ENCODE measurements at places on chromosomes 11 and 22.

- no peak for DNase-seq
These were observed 751 bp downstream of the MS4A10 start for GRCh38 chr11:60785806-60786361.

GRCh38 chr22:23521441-23522113 is 58.5 kb downstream of the IGLL1 start:
- DNase-seq: peak; percentile 62

- DNase-seq: no peak
These were observed 266.0 kb upstream of the NARS2 start for GRCh38 chr11:78840623-78841022.

DNA sequence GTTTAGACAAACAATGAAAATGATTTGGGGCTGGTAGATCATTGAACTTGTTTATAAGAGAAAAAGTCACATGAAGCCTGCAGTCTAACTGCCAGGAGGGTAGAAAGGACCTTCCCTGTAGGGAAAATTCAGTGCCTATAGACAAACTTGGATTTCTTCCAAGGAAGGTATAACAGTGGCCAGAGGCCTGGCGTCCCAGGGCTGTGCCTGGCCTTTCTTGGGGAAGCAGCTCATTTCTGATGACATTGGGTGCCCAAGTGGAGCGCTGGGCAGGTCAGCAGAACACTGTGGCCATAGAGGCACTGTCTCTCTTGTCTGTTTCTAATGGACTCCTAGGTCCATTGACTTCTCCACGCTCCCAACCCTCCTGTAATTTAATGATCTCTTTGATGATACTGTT is 6.6 kb upstream of the FXYD6 start:
- DNase-seq: no peak

DNA sequence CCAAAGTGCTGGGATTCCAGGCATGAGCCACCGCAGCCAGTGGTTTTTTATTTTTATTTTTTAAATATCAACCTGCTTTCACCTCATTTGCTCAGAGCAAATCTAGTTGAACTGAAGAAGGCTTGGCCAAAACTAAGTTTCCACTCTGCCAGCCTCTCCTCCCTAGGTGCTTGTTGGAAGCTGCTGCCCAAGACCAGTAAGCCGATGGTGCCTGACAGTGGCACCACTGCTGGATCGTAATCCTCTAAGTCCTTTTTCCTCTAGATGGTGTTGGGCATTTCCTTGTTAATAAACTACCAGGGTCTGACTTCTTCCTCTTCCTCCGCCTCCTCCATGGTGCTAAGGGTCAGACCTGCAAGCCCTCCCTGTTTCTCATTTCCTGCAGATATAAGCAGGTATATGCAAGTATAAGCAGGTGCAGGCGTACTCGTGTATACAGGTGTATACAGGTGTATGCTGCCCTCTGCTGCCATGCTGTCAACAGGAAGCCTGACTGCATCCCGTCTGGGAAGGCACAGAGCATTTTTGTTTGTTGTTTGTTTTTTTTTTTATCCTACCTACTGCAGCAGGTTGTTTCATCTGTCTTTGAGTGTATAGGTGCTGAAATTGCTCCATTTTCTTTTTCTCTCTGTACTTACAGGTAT is 1.6 kb downstream of the NADSYN1 start:
- no peak for DNase-seq

GRCh38 chr11:134181707-134182106 is 42.1 kb downstream of the NCAPD3 start:
- DNase-seq: no peak

DNA sequence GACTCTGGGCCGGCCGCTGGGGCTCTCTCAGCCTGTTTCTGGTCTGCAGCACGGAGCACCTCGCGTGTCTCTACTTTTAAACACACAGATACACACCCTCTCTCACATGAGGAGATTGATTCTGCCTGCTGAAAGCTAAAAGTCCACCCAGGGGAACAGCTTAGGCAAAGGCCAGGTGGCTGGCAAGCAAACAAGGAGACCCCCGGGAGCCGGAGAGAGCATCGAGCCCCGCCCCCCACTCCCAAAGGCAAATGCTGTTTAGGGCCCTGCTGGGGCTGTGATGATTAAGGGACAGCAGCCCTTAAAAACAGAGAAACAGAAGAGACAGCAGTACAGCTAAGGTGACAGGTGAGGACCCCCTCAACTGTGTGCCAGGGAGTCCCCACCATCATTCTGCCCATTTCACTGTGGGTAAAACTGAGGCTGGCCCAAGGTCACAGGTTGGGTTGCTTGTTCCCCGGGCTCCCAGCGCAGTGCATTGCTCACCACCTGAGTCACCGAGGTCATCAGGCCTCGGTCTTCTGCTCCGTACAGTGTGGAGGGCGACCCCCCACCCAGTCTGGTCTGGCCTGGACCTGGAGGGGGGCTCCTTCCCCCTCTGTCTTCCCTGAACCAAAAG is 6.8 kb downstream of the CABP7 start:
- no peak for DNase-seq

- no peak for DNase-seq
These were observed 8.6 kb downstream of the TMEM121B start for GRCh38 chr22:17112491-17113042.

GRCh38 chr11:17386331-17387084 is 2.0 kb downstream of the KCNJ11 start:
- peak; percentile 39 for DNase-seq

DNA sequence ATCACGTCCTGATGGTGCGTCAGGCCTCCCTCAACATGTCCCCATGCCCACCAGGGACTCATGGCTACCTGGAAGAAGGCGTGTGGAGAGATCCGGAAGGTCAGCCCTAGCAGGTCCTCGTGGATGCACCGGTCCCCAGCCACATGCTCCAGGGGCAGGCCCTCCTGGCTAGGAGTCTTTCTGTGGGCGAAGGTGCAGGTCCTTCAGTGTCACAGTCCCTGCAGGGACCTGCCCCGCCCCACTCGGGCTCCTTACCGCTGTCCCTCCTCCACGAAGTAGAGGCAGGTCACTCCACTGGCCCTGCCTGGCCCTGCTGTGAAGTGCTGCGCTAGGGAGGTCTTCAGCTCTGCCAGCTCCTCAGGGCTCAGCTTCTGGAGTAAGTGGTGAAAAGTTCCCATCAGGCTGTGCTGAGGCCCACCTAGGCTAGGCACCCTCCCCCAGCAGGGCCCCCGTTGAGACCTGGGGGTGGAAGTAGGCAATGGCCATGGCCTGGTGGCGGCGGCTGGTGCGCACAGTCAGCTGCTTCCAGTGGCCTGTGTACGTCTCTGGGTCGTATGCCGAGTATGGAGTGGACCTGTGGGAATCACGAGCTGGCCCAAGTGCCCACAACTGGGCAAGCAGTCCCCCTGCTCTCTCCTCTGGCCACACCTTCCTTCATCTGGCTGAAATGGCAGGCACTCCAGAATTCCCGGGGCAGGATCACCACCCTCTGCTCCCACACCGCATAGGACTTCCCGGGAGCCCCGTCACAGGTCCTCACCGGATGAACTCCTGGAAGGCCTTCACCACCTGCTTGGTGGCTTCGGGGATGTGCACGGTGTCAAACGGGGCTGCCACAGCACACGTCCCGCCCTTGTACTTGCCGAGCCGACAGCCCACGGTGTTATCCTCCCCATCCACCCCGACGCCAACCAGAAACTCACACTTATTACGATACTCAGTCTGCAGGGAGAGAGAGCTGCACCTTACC is 1.1 kb upstream of the RANBP1 start:
- no peak for DNase-seq

GRCh38 chr11:70021586-70021985 is 56.5 kb upstream of the ANO1 start:
- DNase-seq: no peak

GRCh38 chr11:518463-519202 is 11.6 kb upstream of the RNH1 start:
- DNase-seq: peak; percentile 89

- no peak for DNase-seq
These were observed 980.6 kb downstream of the NTM start for GRCh38 chr11:132351050-132351449.

- DNase-seq: no peak
These were observed 2.6 kb downstream of the SPDYC start for GRCh38 chr11:65172600-65172999.

DNA sequence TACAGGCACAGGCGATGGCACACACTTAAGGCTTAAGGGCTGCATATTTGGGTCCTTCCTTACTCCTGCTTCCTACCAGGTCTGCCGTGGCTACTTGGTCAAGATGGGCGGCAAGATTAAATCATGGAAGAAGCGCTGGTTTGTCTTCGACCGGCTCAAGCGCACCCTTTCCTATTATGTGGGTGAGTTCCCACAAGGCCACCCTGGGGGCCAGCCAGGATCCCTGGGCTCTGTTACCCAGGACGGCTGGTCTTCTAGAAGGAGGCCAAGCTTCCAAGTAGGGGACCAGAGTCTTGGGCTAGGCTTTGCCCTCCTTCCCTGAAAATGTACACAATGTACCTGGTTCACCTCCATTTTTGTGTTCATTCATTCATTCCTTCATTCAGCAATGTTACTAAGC is 29.1 kb downstream of the TREH start:
- no peak for DNase-seq

DNA sequence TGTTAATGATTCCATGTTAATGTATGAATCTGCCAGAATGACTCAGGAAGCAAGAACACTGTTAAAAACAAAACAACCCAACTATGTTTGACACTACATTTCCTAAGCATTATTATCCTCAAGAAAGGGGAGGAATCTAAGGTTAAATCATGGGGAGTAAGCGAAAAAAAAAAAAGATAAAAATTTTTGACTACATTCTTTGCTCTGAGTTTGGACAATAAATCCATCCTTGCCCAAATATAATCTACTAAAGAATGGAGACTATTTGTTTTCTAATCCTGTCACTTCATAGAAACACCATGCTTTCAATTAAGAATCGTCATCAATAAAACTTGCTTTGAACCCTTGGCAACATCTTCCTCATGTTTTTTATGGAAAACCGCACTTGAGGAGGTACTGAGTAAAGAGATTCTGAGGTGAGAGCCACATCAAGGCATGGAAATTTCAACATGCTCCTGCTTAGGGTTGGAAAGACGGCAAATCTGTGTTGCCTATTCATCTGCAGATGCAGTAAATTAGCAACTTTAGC is 9.7 kb downstream of the MAML2 start:
- DNase-seq: no peak

Data from stimulated activated CD4-positive, alpha-beta T cell treated with anti-CD3 and anti-CD28 coated beads, Interleukin-1b, Interleukin-23, amount 100 ng/mL, for 48 hours (primary cell).